Naive B cell (primary cell): ENCODE measurements at places on chromosomes 1 and 21.

- DNase-seq: no peak
Observed at GRCh38 chr1:79124756-79125155, 118.2 kb upstream of the ADGRL4 start.

DNA sequence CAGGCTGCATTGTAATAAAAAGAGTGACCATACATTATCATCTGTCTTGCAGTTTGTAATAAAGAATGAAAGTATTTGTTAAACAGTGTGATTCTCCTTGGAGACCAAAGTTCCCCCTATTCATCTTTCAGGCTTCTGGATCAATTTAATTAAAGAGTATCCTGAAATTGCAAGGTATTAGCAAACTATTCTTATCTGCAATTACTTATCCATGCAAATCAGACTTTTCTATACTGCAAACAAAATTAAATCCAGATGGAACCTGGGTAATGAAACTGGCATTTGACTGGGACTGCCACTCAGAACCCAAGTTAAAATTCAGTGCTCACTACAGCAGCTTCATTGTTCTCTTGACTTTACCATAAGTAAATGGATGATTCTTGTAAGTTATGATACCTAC lies 37.1 kb downstream of the JAK1 start:
- no peak for DNase-seq

DNA sequence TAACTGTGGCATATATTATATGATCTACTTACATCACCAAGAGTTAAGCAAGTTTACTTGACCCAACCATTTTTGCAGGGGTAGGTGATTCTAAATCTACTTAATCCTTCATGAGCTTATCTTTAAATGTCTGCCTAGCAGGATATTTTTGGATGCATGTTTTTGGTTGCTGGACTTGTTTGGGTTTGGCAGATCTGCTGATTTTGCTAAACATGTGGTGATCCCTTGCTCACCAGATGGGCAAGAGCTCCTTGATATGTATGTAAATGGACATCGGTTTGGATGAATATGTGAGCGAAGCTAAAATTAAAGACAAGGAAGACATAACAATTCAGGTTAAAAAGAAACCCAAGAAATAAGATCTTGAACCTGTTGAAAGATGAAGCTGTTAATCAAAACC lies 36.7 kb downstream of the FMN2 start:
- no peak for DNase-seq

GRCh38 chr1:33244809-33245186 lies 11.5 kb upstream of the ZNF362 start:
- no peak for DNase-seq

DNA sequence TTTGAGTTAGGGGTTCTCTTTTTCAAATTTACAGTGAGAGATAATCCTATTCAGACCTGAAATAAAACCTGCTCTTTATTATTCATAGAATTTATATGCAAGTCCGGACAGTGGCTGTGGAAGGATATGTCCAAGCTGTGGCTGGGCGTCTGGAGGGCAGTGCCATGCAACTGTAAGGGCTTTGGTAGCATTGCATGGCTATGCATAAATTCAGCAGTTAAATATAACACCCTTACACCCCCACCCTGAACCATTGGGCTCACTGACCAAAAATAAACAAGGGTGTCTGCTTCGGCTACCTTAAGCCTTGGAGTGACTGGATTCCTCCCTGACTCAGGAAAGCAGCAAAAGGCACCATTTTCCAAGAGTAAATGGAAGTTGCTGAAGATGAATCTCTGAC lies 5.4 kb downstream of the CHTOP start:
- no peak for DNase-seq

DNA sequence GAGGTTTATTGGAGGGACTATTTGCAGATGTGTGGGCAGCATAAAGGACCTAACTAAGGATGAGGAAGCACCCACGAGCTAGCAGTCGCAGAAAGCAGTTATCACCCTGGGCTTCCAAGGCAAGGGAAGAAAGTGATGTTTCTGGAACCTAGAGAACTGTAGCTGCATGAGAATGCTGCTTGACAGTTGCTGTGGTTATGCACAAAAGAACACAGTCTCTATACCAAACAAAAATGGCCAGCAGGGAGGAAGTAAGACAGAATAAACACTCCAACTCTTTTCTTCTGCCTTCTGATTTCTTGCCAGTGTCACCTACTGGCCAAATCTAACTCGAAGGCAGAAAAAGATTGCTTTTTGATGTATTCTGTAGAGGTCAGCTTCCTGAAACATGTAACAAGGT lies 190.2 kb downstream of the RASAL2 start:
- DNase-seq: no peak

DNA sequence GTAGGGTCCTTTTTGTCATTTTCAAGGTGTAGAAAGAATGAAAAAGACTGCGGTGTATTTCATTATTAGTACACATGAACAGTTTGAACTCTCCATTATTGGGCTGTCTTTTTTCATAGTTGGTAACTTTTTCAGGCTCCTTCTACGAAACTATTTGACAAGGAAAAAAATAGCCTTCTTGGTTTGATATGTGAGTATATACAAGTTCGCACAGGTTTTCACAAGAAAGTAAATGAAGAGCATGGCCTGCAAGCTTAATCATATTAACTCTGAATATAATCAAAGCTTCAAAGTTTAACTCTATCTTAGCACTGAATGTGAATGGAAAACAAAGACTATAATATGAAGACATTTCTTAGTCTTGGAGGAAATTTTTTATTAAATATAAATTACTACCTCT lies 290.0 kb upstream of the ADGRL2 start:
- DNase-seq: no peak

GRCh38 chr1:151368393-151369301 lies 3.9 kb downstream of the SELENBP1 start:
- DNase-seq: no peak

- DNase-seq: no peak
Observed at GRCh38 chr1:33342041-33342723, 21.3 kb upstream of the A3GALT2 start.

DNA sequence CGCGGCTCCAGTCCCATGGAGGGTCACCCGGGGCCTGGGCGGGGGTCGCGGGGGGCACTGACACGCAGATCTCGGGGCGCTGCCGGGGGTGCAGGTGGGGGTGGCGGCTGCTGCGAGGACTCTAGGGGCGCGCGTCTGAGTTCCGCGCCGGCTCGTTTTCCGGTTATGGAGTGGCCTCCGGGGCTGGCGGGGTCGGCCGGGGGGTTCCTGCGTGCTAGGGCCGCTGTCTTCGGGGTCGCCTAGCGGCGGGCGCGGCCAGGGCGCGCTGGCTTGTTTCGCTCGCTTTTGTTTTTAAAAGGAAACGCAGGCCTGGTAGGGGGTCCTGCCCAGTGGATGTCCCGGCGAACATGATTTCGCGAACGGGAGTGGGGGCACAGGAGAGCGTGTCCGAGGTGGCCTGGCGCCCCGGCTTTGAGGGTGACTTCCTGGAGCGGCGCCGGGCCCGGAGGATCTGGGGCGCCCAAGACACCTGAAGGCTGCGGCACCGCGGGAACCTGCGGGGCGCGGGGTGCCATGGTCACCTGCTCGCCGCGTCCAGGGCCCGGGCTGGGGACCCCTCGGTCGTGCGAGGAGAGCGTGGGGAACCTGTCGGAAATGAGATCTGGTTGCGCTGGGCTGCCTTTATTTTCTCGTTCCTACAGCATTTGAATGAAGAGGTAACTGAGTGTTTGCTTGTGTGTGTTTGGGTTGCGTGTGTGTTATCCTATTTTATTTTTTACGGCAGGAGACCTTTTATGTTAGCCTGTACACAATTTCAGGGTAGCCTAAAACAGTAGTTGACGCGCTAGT lies 618 bp downstream of the ETS2 start:
- DNase-seq: peak; percentile 14
